HAP-1 (cell line): ENCODE measurements at places on chromosomes 16 and 17.

- no peak for DNase-seq
These were observed 90.9 kb downstream of the RBFOX1 start for GRCh38 chr16:7423434-7424044.

GRCh38 chr16:25317732-25318316 is 60.2 kb upstream of the ZKSCAN2 start:
- no peak for DNase-seq

DNA sequence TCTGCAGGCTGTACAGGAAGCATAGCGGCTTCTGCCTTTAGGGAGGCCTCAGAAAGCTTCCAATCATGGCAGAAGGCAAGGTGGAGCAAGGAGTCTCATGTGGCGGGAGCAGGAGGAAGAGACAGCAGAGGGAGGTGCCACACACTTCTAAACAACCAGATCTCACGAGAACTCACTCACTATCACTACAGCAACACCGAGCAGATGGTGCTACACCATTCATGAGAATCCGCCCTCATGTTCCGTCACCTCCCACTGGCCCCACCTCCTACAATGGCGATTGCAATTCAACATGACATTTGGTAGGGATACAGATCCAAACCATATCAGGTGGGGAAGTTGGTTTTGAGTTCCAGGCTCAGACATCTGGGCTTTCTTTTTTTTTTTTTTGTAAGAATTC is 31.9 kb upstream of the NUDT7 start:
- DNase-seq: no peak

- no peak for DNase-seq
These were observed 4.8 kb upstream of the LASP1NB start for GRCh38 chr17:38920374-38921291.

DNA sequence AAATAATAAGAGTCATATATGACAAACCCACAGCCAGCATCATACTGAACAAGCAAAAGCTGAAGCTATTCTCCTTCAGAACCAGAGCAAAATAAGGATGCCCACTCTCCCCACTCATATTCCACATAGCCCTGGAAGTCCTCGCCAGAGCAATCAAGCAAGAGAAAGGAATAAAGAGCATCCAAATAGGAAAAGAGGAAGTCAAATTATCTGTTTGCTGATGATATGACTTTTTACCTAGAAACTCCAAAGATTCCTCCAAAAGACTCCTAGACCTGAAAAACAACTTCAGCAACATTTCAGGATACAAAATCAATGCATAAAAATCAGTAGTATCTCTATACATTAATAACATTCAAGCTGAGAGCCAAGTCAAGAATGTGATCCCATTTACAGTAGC is 217.5 kb downstream of the ABCC12 start:
- DNase-seq: no peak

- no peak for DNase-seq
These were observed 156.4 kb downstream of the CMIP start for GRCh38 chr16:81601008-81601428.

- no peak for DNase-seq
These were observed 17.1 kb downstream of the OSBPL7 start for GRCh38 chr17:47804461-47804860.

GRCh38 chr17:2176499-2177169 is 121.7 kb downstream of the HIC1 start:
- DNase-seq: no peak

DNA sequence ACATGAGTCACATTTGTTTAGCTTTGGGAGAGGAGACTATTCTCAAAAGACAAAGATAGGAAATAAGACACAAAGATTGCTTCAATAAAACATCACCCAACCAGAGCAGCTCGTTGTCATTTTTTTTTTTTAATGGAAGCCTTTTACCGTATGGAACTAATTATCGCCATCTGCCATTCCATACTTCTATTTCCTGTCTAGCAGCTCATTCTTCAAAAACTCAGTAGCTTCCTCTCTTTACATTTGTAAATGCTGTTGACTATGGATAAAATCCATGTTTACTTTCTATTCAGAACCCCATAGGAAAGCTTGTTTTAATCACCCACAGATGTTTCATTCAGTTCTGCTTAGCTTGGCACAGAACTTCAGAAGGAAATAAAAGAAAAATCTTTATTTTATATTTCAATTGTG is 110.0 kb upstream of the PSMD7 start:
- DNase-seq: no peak

DNA sequence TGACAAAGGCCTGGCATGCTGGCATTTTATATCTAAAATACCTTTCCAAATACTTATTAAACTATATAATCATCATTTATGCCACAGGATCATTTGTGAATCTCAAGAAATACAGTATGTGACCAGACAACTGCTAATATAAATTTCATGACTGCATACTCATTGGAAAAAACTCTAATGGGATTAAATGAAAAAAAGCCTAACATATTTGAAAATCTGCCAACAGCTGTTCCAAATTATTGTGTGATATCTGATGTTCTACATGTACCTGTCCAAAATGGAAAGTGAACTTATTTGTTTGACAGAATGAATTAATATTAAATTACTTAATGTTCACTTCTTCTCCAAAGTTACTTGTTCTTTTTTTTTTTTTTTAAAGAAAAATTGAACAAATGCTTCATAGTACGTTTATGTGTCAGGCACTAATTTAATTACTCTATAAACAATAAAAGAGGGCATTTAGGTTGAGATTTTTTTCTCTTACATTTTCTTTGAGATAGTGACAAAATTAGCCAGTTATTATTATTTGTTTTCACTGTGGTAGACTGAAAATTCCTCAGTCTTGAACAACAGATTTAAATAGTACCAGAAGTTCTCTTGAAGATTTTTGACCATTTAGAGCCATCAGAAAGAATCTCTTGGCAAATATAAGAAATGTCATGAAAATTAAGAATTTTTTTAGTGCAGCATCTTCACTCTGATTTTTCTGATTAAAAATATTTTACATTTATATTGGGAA is 114.0 kb downstream of the FTO start:
- DNase-seq: no peak

DNA sequence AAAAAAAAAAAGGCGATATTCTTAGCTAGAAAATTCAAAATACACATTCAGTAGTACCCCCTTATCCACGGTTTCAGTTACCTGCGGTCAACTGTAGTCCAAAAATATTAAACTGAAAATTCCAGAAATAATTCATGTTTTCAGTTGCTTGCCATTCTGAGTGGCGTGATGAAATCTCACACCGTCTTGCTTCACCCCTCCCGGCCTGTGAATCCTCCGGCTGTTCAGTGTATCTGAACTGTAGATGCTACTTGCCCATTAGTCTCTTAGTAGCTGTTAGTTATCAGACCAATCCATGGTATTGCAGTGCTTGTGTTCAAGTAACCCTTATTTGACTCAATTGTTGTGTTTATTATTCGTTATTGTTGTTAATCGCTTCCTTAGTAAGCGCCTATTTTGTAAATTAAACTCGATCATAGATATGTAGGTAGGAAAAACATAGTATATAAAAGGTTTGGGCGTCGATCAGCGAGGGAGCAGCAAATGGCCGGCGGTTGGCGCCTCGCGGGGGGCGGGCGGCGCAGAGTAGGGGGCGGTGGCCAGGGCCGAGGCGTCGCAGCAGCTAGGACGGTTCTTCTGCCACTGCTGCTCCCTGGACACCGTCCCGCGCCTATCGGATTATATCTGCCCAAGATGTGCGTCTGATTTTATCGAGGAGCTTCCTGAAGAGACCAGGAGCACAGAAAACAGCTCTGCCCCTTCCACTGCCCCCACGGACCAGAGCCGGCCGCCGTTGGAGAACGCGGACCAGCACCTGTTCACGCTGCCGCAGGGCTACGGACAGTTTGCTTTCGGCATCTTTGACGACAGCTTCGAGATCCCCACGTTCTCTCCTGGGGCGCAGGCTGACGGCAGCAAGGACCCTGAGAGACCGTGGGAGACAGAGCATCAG is 39.8 kb upstream of the AKAP1 start:
- DNase-seq: no peak

DNA sequence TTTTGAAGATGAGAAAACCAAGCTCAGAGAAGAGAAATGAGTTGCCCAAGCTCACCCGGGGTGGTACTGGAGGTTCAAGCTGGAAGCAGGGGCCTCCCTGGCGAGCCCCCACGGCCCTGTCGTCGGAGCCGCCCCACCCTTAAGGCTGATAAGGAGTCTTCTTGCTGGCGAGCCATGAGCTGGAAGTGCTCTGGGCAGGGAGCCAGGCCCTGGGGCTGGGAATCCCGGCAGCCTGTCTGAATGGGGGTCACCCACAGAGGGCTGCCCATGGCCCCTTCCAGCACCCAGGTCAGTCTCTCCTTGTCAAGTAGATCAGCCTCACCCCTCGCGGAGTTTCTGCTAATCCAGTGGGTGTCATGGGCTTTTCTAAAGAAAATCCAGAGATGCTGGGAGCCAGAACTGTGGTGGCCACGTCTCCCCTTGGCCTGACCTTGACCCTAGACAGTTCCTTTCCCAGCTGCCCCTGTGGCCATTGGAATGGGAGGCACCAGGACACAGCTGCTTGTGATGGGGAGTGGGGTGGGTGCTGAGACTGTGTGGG is 1.2 kb upstream of the P2RX1 start:
- DNase-seq: no peak

GRCh38 chr16:53922067-53922806 is 218.3 kb downstream of the FTO start:
- DNase-seq: no peak

DNA sequence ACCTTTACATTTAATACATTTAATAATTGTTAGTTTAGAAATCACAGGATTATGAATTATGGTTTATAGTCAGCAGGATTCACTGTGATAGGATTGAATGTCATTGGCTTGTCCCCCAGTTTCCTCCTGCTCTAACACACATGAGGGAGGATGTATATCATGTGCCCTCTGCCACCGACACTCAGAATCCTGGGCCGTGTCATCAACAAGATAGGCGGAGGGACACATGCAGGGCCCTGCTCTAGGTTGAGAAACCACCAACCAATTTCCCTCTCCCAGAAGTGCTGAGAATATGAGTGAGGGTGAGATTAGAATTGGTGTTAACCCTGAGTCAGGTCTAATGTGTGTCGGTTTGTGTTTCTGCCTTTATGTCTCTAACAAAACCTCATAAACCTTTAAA is 85.1 kb downstream of the CES1 start:
- no peak for DNase-seq

GRCh38 chr17:56325313-56326000 is 172.2 kb downstream of the ANKFN1 start:
- no peak for DNase-seq

GRCh38 chr17:50406578-50406977 is 9.3 kb upstream of the LRRC59 start:
- DNase-seq: no peak

DNA sequence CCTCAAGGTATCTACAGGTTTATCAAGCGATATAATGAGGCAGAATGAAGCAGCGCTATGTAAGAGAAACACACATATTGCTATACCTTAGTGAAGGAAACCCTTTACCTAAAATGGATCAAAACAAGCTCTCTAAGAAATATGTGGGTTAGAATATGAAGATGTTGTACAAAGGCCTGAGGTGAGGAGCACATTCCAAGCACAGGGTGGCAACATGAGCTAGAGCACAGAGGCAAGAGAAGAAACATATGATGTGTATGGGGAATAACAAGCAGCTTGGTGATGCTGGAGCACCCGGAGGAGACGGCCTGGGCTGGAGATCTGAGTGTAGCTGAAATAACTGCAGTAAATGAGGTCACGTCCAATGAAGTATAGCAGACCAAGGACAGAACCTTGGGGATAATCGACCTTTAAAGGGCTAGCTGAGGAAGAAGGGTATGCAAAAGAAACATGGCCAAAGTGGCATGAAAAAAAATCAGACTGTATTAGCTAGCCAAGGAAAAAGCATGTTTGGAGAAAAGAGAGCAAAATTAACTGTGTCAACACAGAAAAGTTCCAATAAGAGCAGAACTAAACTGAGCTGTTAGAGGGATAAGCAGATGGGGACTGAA is 44.0 kb downstream of the MARVELD3 start:
- DNase-seq: no peak

GRCh38 chr16:84220851-84221250 is 19.0 kb downstream of the KCNG4 start:
- DNase-seq: no peak

DNA sequence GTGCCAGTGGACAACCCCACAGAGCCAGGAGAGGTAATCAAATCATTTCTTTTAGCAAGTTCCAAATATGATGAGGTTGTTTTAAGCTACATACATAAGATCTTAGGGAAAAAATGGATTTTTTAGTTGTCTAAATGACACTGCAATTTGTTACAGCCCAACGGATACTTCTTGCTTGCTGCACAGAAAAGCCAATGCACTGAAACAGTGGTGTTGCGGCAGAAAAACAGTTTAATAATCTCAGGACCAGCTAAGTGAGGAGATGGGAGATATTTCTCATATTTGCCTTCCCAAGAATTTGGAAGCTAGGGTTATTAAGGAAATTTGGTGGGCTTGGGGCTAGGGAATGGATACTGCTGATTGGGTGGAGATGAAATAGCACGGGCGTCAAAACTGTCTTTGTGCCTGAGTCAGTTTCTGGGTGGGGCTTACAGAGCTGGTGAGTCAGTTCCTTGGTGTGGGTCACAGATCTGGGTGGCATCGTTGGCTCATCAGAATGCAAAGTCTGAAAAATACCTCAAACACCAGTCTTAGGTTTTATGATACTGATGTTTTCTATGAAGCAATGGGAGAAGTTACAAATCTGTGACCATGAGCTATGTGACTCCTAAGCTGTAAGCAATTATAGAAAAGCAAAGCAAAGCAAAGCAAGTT is 255.4 kb downstream of the IRX3 start:
- DNase-seq: no peak

GRCh38 chr16:21628772-21629171 is 23.6 kb downstream of the IGSF6 start:
- DNase-seq: no peak

DNA sequence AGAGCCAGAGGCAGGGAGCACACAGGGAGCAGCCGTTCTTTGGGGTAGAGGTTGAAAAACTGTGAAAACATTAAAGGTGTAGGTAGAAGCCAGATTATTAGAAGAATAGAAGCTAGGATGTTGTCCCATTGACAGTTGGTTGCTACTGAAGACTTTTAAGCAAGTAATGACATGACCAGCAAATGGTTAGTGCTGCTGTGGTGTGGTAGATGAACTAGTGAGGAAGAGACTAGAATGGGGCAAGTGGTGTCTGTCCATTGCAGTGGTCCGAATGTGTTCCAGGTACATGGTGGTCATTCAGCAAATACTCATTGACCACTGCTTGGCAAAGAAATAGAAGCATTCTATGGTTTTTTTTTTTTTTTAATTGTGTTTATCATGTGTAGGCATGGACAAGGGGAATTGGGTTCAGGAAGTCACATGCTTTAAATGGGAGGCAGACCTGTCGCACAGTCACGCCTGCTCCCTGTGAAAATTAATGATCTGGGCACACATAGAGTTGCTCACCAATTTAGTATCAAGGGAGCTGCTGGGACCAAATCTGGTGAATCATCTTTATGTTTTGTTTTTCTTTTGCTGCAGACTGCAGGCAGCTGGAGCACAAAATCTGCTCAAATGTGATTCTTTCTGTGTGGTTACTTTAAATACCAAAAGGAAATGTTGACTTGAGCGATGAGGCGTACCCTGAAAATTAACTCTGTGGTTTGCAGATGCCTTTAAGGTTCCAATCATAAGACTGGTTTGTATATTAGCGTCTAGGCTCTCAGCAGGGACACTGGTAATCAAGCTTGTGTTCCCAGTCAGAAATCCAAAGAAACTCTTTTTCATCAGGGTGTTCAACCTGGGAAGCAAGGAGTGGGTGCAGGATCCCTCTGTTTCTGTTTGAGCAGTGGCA is 30.7 kb downstream of the YPEL2 start:
- no peak for DNase-seq

- no peak for DNase-seq
These were observed 106.7 kb downstream of the RAB11FIP4 start for GRCh38 chr17:31497994-31498826.

GRCh38 chr17:76368545-76368944 is 14.8 kb upstream of the PRPSAP1 start:
- DNase-seq: no peak

GRCh38 chr16:3458278-3458851 is 14.9 kb downstream of the NAA60 start:
- peak; percentile 45 for DNase-seq
